ENCODE measurements at places on chromosomes 12 and 14.

DNA sequence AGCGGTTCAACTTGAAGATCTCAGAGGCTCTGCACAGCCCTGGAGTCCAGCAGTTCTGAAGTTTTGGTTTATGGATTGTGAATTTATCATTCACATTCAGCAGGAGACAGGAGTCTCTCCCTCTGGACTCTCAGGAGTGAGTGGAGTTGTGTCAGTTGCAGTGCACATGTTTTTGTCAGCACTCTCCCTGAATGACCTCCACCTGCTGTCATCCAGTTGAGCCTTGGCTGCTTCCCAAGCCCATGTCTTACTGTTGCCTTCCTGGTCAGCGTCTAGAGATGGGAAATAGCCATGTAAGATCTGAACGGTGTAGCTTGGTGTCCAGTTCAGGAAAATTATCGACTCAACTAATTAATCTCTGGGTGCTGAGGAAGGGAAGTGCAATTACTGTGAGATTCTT, 133.2 kb downstream of the PRKCH start:
- no peak for DNase-seq

GRCh38 chr14:72495668-72496067, 398.2 kb downstream of the DPF3 start:
- DNase-seq = no peak

GRCh38 chr14:74620497-74620921, 8.5 kb upstream of the LTBP2 start:
- peak; percentile 79 for DNase-seq

- no peak for DNase-seq
Measured at GRCh38 chr12:78018171-78018910, 187.6 kb downstream of the NAV3 start.

DNA sequence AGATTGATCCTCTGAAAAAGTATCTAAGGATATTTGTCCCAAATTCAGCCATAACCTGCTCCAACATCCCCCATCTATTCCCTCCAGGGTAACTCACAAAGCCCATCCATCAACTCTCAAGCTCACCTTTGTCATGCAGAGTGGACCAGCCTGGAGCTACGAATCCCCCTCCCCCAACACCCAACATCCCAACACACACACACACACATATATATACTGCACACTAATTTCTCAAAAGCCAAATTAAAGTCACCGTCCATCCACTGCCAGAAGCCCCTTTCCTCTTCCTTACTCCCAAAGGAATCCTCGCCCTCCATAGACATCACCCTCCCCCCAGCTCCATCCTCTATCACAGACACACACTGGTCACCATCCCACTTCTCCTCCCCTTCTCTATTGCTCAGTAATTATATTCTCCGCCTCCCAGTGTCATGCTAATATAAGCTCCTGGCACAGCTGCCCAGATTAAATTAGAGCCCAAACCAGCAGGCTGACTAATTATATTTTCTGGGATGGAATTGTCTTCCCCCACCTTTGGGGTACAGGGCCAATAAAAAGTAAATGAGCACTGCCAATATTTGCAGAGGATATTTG, 13.5 kb upstream of the TESPA1 start:
- DNase-seq = no peak

- DNase-seq = no peak
Measured at GRCh38 chr12:118986050-118986449, 4.7 kb downstream of the SRRM4 start.

- DNase-seq = no peak
Measured at GRCh38 chr14:95328729-95329503, 9.2 kb upstream of the CLMN start.

- DNase-seq = peak; percentile 1
Measured at GRCh38 chr14:63039866-63040265, 5.4 kb downstream of the KCNH5 start.

GRCh38 chr14:78974691-78975090, 804.5 kb downstream of the NRXN3 start:
- no peak for DNase-seq

DNA sequence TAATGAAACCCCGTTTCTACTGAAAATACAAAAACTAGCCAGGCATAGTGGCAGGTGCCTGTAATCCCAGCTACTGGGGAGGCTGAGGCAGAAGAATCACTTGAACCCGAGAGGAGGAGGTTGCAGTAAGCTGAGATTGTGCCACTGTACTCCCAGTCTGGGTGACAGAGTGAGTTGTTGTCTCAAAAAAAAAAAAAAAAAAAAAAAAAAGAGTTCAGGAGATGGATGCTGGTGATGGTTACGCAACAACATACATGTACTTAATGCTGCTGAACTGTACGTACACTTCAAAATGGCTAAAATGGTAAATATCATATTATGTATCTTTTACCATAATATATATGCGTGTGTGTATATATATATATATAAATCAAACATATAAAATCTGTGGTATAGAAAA, 29.0 kb downstream of the ACTN1 start:
- DNase-seq = no peak

Measured in BJ (cell line).